ENCODE measurements at places on chromosomes 3 and 15.
A peak's percentile ranks its signal among the peaks of the same experiment; 100 is the strongest.

DNA sequence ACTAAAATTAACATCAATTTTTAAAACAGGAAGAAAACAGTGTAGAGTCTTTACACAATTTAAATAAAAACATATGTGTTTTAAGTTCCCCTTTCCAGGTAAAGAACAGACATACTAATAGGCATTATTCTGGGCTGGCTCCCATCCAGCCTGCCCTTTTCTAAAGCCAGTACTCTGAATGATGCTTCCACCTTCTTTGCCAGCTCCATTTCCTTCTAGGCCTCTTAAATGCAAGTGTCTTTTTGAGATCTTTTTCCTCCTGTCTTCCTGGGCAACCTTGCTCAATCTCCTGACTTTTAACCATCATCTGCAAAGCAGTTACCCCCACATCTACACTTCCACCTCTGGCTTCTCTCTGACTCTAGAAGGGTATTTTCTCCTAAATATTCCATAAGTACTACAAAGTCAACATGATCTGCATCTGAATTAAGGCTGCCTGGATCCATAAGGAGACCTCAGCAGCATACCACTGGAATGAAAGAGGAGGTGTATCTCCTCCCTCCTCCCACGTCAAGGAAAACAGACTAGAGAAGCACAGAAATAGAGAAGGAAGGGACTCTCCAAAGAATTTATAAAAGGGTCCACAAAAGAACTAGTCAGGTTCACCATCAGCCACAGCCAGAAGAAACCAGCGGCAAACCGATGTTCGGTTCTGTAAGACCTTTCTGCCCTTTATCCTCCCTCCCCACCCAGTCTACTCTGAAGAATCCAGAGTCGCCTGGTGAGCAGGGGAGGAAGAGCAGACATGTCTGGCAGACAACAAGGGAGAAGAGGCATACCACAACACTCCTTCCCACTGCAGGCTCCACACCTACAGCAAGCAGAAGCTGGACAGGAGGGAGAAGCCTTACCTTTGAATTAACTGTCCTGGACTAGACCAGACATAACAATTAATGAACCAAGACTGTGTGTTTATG is 47.1 kb downstream of the GOLIM4 start:
- no peak for DNase-seq

- DNase-seq: no peak
Observed at GRCh38 chr3:71400986-71401451, 182.5 kb downstream of the FOXP1 start.

- no peak for DNase-seq
Observed at GRCh38 chr3:46221391-46221790, 13.3 kb upstream of the CCR1 start.

DNA sequence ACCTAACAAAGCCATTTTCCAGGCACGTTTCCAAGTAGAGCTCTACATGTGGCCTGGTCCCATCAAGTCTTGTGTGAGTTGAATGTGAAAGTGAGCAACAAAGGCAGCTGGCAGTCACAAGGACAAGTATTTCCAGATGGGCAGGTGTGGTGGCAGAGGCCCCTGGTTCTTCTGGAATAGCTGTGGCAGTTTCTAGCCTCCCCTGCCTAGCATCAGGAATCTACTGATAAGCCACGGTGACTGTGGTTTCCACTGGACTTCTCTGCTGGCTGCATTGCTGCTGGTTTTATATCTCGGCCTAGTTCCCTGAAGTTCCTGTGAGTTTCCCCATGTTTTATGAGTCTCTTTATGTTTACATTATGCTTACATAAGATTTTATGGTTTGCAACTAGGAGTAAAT is 117.7 kb downstream of the GOLIM4 start:
- peak; percentile 68 for DNase-seq

GRCh38 chr3:39639344-39640236 is 169.8 kb upstream of the MYRIP start:
- peak; percentile 48 for DNase-seq

GRCh38 chr15:20349774-20350498 is 191.7 kb downstream of the GOLGA6L6 start:
- no peak for DNase-seq

DNA sequence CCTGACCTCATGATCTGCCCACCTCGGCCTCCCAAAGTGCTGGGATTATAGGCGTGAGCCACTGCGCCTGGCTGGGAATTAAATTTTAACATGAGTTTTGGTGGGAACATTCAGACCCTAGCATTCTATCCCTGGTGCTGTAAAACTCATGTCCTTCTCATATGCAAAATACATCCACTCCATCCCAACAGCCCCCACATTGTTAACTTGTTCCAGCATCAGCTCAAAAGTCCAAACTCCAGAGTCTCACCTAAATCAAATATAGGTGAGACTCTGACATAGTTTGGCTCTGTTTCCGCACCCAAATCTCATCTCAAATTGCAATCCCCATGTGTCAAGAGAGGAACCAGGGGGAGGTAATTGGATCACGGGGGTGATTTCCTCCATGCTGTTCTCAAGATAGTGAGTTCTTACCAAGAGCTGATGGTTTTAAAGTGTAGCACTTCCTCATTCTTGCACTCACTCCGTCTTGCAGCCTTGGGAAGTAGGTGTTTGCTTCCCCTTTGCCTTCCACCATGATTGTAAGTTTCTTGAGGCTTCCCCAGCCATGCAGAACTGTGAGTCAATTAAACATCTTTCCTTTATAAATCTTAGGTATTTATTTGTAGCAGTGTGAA is 96.2 kb upstream of the PLCL2 start:
- DNase-seq: peak; percentile 5

DNA sequence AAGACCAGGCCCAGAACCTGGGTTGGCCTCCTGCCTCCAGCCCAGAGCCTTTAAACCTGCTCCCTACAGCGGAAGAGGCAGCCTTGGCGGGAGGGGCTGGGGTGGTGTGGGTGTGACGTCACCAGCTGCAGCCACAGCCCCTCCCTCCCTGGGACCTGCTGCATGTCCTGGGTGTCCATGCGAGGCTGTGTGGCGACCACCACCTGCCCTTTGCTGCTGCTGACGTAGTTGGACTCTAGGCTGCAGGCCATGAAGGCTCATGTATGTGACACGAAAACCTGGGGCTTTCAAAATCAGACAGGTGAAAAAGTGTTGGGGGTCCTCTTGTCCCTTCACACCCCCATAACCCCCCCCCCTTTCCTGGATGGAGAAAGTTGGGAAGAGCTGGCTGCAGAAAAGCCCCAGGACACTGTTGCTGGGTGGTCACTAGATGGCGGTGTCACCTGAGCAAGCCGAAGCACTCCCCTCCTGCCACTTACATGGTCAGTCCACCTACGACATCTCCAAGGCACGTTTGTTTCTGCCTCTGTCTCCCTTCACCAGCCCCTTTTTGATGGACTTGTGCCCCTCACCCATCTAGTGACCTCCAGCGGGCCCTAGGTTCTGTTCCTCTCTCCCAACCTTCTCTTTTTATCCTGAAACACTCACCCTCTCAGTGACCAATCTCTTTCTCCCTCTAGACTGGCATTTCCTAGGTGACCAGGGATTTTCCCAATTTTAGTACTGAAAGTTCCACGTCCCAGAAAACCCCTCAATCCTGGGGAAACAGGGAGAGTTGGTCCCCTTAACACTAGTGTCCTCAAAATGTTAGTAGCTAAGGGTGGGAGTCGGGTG is 35.2 kb downstream of the SLC6A20 start:
- peak; percentile 32 for DNase-seq

GRCh38 chr15:57100136-57100539 is 181.7 kb downstream of the TCF12 start:
- DNase-seq: no peak

DNA sequence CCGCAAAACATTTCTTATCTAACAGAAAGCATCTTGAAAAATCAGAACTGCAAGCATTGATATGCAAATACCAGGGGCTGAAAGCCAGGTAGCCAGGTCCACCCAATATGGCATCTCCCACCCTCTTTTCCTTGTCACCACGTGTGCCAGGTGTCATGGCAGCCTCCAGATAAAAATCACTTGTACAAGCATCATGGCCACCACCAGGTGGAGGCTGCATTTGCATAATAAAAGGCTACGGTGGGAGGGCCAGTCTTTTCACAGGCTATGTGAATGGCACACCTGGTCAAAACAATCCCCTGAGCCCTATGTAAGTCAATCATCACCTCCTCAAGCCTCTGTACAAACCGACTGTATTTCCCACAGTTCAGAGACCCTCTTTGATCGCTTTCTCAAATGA is 1233.1 kb upstream of the ALCAM start:
- no peak for DNase-seq

DNA sequence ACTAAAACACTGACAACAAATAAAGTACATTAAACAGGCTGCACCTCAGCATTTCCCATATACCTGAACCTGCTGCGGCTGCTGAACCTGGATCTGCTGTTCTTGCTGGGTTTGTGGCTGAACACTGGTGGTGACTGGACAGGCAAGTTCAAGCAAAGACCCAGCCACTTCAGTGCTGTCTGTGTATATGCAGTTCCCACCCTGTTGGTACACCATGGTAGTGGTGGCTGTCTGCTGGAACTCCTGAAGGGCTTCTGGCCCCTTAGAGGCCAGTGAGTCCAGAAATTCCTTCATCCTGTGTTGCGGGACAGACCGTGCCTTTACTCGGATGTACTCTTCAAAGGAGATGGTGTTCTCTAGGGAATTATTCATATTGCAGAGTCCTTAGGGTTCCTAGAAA is 17.2 kb downstream of the QRICH1 start:
- no peak for DNase-seq

- DNase-seq: no peak
Observed at GRCh38 chr3:118180853-118181252, 853.8 kb downstream of the IGSF11 start.

- DNase-seq: peak; percentile 18
Observed at GRCh38 chr3:19348941-19349564, 200.7 kb downstream of the KCNH8 start.

DNA sequence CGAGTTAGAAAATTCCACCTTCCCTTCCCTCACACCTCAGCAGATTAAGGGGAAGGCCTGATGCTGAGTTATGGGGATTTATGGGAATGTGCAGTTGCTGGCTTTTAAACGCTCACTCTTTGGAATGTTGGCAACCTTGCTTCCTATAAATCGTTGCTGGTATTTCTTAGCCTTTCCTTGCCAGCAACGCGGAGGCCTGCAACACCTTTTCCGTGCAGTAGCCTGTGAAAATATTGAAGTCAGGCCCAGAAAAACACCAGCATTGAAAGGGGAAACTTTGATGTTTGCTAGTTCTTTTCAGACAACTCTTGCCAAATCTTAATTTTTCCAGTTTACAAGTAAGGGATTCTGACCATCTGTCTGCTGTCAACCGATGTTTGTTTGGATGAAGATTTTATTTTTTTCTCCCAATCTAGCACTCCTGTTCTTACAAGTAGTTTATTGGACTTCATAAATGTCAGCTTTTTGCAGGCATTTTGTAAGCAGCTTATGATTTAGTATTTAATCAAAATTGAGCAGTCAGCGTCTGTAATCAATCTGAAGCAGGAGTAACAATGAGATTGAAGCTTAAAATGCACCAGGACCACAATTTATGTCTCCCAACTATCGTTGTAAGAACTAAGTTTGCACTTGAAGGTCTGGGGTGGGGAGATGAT is 251.0 kb downstream of the RPLP1 start:
- DNase-seq: no peak

DNA sequence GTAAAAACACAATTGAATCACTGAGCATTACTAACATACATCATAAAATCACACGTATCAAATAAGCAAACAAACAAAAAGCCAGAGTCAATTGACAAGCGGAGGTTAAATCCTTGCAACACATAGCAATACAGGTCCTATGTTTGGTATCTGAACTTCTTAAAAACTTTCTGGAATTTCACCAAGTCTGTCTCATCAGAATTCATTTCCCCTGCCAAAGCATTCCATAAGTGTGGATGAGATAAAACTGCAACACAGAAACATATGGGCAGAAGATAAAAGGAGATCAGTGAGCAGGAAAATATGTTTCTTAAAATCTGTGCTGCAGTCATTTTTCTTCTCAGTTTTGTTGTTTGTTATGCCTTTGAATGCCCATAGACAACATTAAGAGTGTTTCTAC is 1155.5 kb downstream of the TBL1XR1 start:
- no peak for DNase-seq

DNA sequence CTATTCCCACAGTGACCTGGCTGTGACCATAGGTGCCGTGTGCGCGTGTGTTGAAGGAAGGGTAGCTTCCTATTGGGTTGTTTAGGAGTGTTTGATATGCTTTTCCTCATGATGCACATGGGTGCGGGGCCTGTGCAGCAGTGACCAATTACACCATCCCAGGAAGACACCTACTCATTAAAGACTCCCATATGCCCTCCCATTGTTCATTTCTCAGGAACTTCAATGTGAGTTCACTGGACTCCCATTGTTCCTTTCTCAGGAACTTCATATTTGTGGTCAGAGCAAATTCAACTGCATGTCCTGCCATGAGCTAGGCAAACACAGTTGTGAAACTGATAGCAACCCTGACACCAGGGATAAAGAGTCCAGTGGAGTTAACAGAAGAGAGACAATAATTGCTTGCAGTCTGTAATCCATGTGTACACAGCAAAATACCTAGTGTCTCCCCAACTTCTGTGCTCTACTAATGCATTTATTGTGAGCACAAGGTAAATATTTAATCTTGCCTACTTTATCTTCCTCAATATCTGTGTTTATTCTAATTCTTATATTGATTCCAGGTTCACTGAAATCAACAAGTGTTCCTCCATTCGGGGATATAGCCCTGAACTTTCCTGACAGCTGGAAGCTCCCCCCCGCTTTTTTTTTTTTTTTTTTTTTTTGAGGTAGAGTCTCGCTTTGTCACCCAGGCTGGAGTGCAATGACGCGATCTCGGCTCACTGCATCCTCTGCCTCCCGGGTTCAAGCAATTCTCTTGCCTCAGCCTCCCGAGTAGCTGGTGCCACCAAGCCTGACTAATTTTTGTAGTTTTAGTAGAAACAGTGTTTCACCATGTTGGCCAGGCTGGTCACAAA is 57.5 kb upstream of the GCNT3 start:
- no peak for DNase-seq

- DNase-seq: no peak
Observed at GRCh38 chr3:140285380-140285779, 350.4 kb downstream of the CLSTN2 start.

DNA sequence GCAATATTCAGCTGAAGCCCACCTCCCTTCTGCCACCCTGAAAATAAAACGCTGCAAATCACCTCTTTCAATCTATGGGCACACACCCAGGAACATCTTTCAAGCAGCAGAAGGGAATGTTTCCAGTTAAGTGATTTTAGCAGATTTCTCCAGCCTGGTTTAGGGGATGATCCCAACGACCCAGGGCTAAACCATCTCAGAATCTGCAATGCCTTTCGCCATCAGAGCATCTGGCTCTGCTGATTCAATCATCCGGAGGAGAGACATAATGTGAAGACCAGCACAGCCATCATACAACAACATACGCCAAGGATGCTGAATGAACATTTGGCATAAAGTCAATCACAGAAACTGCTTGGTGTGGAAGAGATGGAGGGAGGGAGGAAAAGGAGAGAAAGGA is 15.5 kb upstream of the LRRN1 start:
- DNase-seq: no peak

- no peak for DNase-seq
Observed at GRCh38 chr3:128297401-128298138, 144.3 kb downstream of the EEFSEC start.

DNA sequence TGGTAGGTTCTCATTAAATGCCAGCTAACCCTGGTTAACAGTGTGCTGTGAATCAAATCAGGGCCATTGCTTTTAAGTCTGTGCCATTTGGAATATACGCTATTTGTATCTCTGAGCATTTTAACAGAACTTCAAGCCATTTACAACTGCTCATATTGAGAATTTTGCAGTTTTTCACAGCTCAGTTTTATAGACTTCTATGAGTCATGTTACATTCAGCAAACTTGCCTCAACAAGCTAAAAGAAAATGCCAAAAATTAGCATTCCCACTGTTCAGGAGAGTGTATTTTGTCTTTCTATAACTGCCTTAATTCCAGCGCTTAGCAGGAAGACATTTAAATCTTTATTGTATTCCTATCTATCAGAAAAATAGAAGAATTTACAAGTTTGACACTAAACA is 196.4 kb downstream of the GBE1 start:
- DNase-seq: no peak
